Fibroblast of skin of left quadriceps (primary cell): ENCODE measurements at places on chromosomes 7 and 10.

DNA sequence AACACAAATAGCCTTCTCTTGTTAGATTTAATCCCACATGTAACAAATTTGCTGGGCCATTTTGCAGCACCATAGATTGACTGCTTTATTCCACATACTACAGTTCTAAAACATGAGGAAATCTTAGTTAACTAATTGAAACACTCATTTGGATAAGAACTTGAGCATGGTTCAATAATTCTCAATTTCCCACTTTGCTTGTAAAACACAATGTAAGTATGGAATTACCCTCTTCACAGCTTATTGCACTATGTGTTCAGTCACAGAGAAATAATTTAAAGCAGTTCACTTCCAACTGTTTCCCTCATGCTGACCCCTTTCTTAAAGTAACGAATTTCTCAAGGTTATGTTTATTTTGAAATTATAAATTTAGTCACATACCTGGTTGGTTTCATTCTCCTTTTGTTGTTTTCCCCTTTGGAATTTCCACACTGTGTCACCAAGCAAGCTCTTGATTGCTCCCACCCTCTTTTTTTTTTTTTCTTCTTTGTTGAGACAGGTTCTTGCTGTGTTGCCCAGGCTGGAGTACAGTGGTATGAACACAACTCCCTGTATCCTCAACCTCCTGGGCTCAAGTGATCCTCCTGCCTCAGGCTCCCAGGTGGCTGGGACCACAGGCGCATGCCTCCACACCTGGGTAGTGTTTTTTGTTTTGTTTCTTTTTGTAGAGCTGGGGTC, 425.4 kb downstream of the EXOC4 start:
- no peak for DNase-seq

- DNase-seq, result no peak
These were observed 28.5 kb upstream of the CDH23 start for GRCh38 chr10:71368176-71368575.

GRCh38 chr7:52211930-52212329, 823.5 kb upstream of the POM121L12 start:
- no peak for DNase-seq

- no peak for DNase-seq
These were observed 562.3 kb downstream of the CCSER2 start for GRCh38 chr10:84890706-84891105.

- no peak for DNase-seq
These were observed 30.0 kb upstream of the KDM7A start for GRCh38 chr7:140206616-140207389.

DNA sequence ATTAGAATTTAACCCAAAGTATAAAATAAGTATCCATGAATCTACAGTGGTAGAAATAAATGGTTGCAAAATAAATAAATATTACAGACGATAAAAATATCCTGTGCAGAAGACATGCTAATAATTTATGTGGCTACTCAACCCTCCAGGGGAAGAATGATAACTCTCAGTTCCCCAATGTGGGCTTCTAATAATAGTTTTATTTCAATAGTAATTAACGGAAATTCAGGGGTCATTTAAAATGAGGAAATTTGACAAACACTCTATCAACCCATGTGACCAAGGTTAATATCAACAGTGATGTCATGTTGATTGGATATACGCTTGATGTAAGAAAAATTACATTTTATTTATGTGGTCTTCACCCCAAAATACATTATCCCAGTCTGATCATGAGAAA, 1082.6 kb upstream of the LRRTM3 start:
- DNase-seq, result no peak

GRCh38 chr7:13948019-13948801, 41.3 kb downstream of the ETV1 start:
- DNase-seq, result no peak

GRCh38 chr10:22737587-22737986, 23.2 kb upstream of the PIP4K2A start:
- DNase-seq, result no peak

GRCh38 chr10:88114368-88114767, 250.9 kb downstream of the PTEN start:
- DNase-seq, result no peak

DNA sequence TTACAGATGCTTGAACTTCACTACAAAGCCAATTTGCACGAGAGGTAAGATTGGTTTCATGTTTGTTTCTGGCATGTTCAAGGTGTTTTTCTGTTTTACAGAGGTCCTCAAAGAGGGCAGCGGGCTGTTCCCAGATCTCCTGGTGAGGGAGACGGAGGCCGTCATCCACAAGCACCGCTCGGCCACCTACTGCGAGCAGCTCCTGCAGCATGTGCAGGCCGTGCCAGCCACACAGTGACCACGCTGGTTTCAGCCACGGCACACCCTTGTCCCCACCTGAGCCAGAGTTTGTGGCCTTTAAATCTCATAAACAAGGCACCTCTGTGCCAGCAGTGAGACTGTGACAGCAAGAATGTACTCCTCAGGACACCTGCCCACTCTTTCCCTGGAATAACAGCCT, 46.9 kb upstream of the SUN1 start:
- no peak for DNase-seq

GRCh38 chr7:83782628-83783027, 133.7 kb upstream of the SEMA3E start:
- peak; percentile 11 for DNase-seq

- DNase-seq, result no peak
These were observed 110.3 kb downstream of the LRRC4 start for GRCh38 chr7:127920787-127921438.

- DNase-seq, result no peak
These were observed 211.9 kb upstream of the SHH start for GRCh38 chr7:156024201-156024600.

GRCh38 chr10:120641695-120642094, 184.7 kb downstream of the PLPP4 start:
- DNase-seq, result no peak

DNA sequence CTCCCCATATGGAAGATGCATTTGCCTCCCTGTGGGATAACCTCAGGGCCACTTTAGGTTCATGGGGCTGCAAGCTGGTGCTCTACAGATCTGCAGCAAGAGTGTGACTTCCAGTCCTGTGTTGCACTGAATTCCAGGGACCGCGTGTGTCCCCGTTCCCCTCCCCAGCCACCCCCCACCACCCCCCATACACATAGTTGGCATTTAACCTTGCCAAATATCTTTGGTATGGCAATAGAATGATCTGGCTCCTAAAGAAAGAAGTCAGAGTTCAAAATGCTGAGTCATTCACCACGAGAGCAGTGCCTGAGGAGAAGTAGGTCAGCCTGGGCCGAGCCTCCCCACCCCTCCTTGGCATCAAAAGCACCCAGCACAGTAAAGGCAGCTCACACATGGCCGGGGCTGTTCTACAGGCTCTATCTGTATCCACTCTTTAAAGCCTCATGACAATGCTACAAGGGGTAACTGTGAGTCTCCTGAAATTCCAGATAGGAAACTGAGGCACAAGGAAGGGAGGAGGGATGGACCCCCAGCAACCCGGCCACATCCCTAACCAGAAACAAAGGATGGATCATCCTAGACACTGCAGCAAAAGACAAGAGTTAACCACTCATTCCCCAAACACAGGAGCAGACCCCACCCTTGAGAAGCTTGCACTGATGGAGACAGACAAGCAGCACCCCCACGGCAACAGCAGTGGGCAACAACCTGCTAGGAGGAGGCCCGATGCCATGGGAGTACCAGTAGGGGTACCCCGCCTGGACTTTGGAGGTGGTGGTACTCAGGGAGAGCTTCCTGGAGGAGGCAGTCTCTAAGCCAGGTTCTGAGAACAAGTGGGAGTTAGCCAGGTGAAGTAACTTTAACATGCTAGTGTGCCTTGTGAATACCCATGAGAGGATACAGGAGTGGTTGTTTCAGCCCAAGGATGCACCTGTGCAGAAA, 70.3 kb upstream of the NANOS1 start:
- DNase-seq, result peak; percentile 17
